Naive thymus-derived CD8-positive, alpha-beta T cell (primary cell): ENCODE measurements at places on chromosomes 1 and 21. TPM values are rescaled to one million over a fixed set of nuclear protein-coding genes. Genes with fewer than 3 reads are reported as not detected.

The FCAMR gene
- not detected for total RNA-seq

DNA sequence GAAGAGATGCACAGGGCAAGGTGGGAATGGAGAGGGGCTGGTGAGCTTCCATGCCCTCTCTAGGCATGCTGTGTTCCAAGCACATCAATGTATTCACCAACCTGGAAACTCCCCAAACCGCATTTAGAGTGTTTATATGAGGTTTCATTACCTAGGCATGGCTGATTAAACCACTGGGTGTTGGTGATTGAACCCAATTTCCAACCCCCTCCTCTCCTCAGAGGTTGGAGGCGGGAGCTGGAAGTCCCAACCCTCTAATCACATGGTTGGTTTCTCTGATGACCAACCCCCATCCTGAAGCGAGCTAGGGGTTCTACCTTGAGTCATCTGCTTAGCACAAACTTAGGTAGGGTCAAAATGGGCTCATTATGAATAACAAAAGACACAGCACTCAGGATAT, 3.0 kb upstream of the PPIE start:
- DNase-seq, result no peak
- H3K36me3 ChIP-seq, result peaks cover 3% of the 10 kb centered on the region
- H3K27ac ChIP-seq, result no peak overlapping the region
- H3K27me3 ChIP-seq, result peaks cover 11% of the 10 kb centered on the region
- no peak overlapping the region for H3K4me3 ChIP-seq

GRCh38 chr1:51648180-51649109, 31.6 kb downstream of the OSBPL9 start:
- H3K4me1 ChIP-seq, result peaks cover 21% of the 10 kb centered on the region
- H3K27me3 ChIP-seq, result no peaks in the 10 kb centered on the region
- peaks cover 30% of the 10 kb centered on the region for H3K36me3 ChIP-seq
- H3K4me3 ChIP-seq, result no peak overlapping the region
- DNase-seq, result no peak

DNA sequence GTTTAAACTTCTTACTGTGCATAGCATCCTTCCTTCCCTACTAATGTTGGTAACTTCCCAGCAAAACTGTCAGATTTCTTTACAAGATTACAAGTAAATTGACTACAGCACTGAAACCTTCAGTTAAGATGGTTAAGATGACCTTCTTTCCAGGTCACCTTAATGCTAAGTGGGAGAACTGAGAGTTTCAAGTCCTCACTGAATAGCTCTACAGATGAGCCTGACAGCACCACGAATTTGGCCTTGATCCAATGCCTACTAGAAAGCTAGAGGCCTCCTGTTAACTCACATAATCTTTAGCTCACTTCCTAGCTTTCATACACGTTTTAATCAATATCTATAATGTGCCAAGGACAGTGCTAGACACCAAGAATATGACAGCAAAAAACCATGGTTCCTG, 276.0 kb upstream of the PLD5 start:
- H3K4me1 ChIP-seq, result no peaks in the 10 kb centered on the region
- H3K36me3 ChIP-seq, result no peaks in the 10 kb centered on the region
- no peak overlapping the region for H3K27ac ChIP-seq
- DNase-seq, result no peak
